ENCODE measurements at places on chromosomes 1 and 21. TPM values are rescaled to one million over a fixed set of nuclear protein-coding genes. Genes with fewer than 3 reads are reported as not detected.
A peak's percentile ranks its signal among the peaks of the same experiment; 100 is the strongest.

The C1QC gene
- polyA plus RNA-seq: 26.8 TPM

The SPAG17 gene
- polyA plus RNA-seq: 2.0 TPM

The JAM2 gene
- 39.6 TPM for polyA plus RNA-seq

The S100A7 gene
- not detected for polyA plus RNA-seq

The RNF223 gene
- polyA plus RNA-seq: not detected

The ATP1A4 gene
- polyA plus RNA-seq: 1.7 TPM

The SLC22A15 gene
- 0.74 TPM for polyA plus RNA-seq

- no peak for DNase-seq
Measured at GRCh38 chr1:94093996-94094395, 27.0 kb downstream of the ABCA4 start.

GRCh38 chr21:45251635-45252447 lies 35.9 kb downstream of the POFUT2 start:
- no peak for DNase-seq

- DNase-seq: no peak
Measured at GRCh38 chr21:31503939-31504338, 155.6 kb upstream of the SOD1 start.

DNA sequence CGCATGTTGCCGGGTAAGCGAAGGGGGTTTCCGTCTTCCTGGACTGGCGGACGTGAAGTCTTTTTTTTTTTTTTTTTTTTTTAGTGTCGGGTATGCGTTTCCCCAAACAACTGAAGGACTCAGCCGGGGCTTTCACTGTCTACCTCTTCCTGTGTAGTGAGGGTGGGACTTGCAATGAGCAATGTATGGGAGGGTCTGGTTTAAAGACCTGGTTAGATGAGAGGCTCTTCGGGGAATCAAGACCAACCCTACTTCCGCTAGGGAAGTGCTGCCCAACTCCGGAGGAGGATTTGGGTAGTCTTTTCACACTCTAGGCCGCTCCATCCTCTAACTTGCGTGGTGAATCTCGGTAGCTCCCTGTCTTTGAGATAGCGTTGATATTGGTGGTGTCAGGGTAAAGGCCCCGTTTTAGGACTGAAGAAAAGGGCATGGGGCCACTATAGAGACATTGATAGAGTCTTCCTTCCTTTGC lies 754 bp downstream of the PRRC2C start:
- peak; percentile 83 for DNase-seq

DNA sequence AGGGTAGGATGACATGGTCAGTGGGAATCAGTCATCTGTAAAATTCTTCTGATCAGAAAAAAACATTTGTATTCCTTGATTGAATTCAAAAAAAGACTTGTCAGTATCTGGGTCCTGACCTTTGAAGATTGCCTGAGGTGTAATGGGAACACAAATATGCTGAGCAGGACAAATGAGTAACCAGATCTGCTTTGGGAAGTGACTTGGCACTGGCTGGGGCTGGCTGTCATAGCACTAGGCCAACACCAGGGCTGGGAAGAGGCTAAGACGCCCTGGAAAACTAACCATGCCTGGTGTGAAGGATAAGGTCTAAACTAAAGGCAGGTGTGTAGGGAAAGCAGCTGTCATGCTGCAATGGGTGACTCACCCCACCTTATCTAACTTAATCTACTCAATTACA lies 452.9 kb upstream of the BEND5 start:
- DNase-seq: no peak

GRCh38 chr1:213986020-213986924 lies 1.5 kb upstream of the PROX1 start:
- DNase-seq: no peak

DNA sequence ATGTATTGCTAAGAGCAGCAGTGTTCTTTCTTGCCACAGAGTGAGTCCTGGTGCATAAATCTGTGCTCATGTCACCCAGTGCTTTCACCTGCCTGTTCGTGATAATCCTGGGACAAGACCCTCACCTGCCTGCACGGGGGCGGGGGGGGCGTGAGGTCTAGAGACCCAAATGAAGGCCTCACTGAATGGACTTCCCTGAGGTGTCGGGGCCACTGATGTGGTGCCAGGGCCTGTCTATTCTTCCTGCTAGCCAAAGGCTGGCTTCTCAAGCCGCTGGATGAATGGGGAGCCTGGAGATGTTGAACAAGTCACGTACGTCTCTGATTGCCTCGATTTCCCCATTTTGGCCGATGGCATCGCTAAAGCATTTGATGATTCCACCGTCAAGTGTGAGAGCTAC lies 118.8 kb upstream of the IRF2BP2 start:
- no peak for DNase-seq

DNA sequence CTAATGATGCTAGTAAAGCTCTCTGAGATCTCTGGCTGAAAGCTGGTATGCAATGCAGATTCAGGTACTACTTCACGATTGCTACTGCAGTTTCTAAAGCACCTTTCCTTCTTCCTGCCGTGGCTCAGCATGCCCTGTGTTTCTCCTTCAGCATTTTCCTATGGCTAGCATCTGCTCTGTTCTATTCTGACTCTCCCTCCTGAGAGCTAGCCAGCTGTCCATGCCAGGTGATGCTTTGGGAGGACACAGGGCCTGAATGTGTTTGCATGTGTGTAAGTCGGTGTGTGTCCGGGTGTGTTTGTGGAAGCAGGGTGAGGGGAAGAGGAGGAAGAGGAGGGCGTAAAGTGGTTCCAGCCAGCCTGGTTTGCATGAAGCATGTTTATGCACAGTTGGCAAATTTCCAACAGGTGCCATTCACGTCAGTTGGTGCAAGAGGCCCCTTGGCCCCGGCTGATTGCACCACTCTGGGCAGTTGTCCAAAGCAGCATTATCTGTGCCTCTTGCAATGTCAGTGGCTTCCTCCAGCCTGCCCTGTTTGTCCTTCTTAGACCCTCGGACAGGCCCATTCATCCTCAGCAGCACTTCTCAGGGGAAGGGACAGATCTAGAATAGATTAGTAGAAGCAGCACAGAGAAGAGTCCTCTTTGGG lies 433.3 kb downstream of the DISC1 start:
- peak; percentile 38 for DNase-seq

- no peak for DNase-seq
Measured at GRCh38 chr1:101089613-101090338, 64.2 kb upstream of the DPH5 start.

GRCh38 chr1:234756066-234756774 lies 146.2 kb upstream of the IRF2BP2 start:
- no peak for DNase-seq

Data from muscle of leg (tissue), 16 donors.